ENCODE measurements at places on chromosomes 16 and 17.
A peak's percentile ranks its signal among the peaks of the same experiment; 100 is the strongest.

DNA sequence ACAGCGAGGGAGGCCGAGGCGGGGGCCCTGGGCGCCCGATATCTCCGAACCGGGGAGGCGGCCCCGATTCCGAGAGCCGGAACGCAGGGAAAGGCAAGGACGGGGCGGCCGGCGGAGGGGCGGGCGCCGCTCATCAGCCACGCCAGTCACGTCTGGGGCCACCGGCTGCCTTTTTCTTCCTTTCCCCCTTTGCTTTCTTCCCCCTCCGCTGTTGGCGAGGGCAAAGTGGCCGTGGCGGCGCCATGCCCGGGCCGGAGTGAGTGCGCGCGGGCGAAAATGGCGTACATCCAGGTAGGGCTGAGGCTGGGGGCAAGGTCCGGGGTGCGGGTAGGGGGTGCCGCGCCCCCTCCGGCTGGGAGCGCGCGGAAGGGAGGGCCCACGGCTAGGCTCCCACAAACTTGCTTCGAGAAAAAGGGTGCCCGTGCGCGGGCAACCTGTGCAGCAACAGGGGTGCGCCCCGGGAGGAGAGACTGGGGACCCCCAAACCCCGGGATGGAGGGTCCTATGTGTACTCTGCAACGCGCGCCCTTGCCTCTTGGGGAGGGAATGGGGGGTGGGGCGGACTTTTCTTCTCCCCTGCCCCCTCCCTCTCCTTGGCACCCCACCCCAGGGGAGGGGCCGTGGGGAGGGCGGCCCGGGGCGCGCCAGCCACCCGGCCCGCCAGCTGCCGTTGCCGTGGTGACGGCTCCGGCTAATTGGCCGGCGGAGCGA, 486 bp downstream of the SYT17 start:
- peak; percentile 7 for DNase-seq

DNA sequence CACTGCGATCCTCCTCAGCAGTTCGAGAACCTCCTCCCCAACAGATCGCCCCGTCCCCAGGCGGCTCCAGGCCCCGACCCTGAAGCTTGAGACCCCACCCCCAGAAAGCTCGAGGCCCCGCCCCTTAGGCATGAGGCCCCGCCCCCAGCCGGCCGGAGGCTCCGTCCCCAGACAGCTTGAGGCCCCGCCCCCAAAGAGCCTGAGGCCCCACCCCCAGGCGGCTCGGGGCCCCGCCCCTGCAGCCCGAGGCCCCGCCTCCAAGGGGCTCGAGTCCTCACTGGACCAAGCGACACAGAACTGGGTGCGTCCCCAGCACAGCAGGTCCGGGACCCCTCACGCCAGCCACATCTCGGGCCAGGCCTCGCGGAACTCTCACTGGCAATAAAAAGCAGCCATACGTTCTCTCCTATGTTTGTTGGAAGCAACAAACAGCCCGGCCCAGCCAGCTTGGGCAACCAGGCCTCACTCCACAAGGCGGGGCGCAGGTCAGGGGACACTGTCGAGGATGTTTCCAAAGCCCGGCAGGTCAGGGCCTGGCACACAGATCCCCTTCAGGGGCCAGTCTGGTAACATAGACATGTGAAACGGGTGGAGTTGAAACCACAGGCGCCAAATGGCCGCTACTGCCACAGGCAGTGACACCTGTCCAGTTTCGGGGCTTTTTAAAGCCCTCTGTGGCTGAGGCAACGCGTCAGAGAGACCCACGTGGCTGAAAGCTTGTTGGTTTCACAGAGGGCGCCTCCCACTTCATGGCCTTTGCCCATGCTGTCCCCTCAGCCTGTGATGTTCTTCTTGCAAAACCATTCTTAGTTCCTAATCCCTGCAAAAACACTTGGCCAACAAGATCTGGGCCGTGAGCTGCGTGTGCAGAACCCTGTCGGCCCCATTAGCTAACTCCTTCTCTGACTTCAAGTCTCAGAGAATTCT, 224.2 kb downstream of the PARN start:
- no peak for DNase-seq

- no peak for DNase-seq
Observed at GRCh38 chr17:47905221-47905733, 9.2 kb downstream of the SP2 start.

DNA sequence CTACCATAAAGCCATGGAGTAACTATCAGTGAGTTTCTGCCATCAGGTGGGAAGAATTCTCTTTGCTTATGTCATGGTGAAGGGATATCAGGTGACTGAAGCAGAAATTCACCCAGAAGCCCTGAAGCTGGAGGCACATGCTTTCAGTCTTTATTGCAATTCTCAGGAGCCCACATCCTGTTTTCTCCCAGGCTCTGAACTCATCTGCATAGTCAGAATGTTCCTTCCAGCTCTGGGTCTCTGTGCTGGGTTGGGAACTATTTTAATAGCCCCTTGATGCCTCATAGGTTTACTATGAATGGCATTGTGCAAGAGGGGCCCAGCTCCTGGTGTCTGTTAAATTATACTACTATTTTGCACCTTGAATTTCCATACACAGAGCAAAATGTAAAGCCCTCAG, 198.4 kb upstream of the SOX9 start:
- DNase-seq = no peak

- DNase-seq = no peak
Observed at GRCh38 chr16:1834096-1834495, 7.1 kb downstream of the FAHD1 start.

GRCh38 chr16:57313509-57313908, 29.0 kb upstream of the PLLP start:
- DNase-seq = no peak

DNA sequence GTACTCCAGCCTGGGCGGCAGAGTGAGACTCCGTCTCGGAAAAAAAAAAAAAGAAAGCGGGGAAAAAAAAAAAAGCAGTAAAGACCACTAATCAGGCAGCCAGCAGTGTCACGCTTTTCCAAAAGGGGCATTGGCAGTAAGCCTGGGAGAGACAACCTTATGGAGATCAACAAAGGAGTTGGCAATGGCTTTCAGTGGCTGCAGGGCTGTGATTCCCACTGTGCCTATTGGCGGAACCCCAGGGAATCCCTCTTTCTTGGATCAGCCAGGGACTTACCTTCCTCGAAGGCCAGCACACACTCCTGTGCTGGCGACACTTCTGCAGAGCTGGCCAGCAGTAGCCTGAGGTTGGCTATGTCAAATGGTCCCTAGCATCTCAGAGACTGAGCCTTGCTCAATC, 43.2 kb upstream of the ZFHX3 start:
- no peak for DNase-seq

DNA sequence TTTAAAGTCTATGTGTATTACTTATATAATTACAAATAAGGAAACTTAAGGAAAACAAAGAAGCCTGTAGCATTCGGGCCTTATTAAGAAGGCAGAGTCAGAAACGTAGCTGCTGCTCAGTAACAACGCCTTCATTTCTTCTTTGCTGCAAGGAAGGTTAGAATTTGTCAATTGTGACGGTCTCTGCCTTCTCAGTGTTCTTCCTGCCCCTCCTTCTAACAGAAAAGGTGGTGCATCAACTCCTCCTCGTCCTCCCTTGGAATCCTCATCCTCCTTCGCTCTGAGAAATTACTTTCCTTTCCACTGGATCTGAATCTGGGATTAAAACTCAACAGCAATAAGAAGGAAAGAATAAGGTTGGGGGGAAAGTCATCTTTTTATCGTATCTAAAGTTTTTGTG, 63.0 kb downstream of the VPS53 start:
- DNase-seq = no peak

DNA sequence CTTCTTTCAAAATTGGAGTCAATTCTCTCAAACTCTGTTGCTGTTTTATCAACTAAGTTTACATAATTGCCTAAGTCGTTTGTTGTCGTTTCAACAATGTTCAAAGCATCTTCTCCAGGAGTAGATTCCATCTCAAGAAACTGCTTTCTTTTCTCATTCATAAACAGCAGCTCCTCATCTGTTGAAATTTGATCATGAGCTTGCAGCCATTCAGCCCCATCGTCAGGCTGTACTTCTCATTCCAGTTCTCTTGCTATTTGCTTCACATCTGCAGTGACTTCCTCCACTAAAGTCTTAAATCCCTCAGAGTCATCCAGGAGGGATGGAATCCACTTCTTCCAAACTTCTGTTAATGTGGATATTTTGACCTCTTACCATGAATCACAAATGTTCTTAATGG, 230.6 kb downstream of the IRF8 start:
- no peak for DNase-seq

- DNase-seq = no peak
Observed at GRCh38 chr17:978103-979093, 1.2 kb downstream of the NXN start.

- DNase-seq = no peak
Observed at GRCh38 chr16:25580041-25580440, 111.7 kb upstream of the HS3ST4 start.

GRCh38 chr17:63838631-63839171, 3.8 kb downstream of the SMARCD2 start:
- DNase-seq = no peak

- DNase-seq = no peak
Observed at GRCh38 chr17:51604299-51605020, 344.1 kb downstream of the UTP18 start.

DNA sequence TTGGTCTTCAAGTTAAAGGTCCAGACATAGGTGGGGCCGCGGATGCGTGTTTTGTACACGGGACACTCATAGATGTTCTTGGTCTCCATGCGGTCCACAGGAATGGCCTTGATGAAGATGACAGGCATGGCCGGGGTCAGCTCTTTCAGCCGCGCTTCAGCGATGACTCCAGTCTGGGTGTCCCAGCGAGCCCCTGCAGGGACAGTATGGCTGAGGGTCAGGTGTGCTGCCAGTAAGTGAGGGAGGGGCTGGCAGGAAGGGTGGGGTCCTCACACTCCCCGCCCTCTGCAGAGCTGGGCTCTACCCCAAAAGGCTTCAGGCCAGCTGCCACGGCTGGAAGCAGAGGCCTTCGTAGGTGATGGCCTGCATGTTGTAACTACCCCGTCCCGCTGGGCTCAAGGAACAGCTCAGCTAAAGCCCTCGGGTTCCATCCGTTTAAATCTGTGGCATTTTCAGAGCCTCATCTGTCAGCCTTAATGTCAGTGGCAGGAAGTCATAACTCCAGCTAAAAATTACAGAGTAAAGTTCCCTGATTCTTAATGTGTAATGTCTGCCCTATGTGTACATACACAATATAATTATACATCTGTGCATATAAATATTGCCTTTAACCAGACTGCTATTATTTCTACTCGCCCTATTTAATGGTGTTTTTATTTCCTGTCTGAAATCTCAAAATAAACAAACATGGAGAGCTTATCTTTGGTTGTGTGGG, 45.7 kb downstream of the PGS1 start:
- DNase-seq = no peak

DNA sequence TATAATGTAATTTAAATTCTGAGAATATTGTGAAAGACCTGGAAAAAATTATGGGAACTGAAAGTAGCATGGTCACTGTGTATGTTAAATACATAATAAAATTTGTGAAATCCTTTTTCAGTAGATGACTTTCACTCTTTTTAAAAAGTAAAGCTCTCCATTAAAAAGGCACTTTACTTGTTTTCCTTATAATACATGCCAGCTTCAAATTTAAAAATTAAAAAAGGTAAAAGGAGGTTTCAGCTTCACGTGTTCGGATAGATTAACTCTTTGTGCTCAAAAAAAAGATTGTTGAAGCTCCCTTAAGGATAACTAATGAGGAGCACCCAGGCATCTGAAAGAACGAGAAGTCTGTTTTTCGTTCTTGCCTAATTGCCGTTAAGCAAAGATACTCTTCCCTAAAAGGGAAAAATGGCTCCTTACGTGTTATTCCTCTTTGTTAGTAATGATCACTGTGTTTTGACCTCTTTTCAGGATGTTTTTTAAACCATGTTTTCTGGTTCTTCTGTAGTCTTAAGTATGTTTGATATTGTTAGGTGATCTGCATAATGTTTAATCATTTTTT, 87.8 kb downstream of the TUBD1 start:
- no peak for DNase-seq

DNA sequence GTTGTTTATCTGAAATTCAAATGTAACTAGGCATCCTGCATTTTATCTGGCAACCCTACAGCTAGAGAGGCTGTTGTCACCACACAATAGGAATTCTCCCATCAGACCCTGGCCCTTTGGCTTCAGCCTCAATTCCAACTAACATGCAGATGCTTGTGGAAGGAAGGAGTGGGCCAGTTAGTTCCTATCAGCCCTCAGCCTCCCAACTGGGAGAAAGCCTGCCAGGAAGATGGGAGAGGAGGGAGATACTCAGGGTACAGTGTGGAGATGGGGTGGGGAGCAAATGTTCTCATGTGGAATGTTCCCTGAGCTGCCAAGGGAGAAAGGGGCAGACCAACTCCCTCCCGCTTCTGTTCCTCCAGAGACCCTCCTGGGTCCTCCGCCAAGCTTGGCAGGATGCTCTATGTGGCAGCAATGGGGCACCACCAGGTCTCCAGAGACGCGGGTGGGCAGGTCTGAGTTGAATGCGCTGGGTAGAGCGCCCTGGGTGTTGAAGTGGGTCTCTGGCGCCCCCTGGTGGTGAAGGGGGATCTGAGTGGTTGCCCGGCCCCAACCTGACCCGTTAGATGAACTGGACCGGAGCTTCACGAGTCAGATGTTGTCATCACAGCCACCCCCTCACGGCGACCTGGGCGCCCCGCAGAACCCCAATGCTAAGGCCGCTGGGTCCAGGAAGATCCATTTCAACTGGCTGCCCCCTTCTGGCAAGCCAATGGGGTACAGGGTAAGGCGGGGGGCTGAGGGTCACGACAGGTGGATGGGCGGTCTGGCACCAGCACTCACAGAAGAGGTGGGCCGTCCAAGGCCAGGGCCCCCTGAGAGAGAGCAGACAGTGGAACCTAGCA, 15.2 kb downstream of the GALK1 start:
- DNase-seq = peak; percentile 65

GRCh38 chr17:41186872-41187271, 2.2 kb upstream of the KRTAP4-1 start:
- DNase-seq = no peak

DNA sequence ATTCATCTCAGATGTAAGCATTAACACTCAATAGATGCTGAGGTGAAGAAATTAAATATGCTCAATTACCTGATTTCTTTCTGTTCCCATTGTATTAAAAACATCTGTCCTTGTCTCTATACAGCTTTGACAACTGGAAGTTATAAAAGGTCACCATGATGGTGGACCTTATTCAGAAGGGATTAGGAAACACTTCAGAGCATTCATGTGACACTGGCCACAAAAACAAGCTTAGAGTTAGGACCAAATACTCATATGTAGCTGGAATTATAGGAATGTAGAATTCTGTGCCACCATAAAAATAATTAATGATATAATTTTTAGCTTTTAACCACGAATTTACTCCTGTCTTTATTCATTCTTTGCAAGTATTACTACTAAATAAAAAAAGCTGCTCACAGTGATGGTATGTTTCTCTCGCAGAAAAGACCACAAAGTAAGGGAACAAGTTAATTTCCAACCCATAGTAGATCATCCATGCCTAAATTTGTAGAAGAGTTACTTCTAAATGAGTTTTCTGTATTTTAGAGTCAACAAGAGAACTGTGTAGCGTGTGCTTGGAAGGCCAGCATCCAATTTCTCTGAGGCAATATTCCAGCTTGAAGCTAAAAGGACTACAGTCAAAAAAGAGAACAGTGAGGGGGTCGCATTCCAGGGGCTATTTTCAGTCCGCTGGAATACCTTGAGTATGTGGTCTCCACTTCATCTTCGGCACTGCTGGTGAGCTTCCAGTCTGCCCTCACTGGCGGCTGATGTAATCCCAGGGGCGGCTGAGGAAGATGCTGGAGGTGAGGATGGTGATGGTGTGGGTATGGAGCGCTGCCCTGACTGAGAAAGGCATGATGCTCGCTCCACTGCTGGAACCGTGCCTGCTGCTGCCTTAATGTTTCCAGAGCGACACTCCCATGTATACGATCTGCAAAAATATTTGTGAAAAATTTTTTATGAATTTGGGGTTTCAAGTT, 63.7 kb downstream of the CACNG1 start:
- DNase-seq = no peak

GRCh38 chr16:86074651-86075487, 175.9 kb downstream of the IRF8 start:
- no peak for DNase-seq

- DNase-seq = no peak
Observed at GRCh38 chr16:6247150-6247549, 1085.5 kb upstream of the RBFOX1 start.
